Retinal pigment epithelial cell (primary cell): ENCODE measurements at places on chromosomes 2 and 18.

GRCh38 chr2:11701751-11702301 lies 31.8 kb upstream of the NTSR2 start:
- no peak for DNase-seq

GRCh38 chr18:64260810-64261209 lies 111.9 kb upstream of the LINC00305 start:
- no peak for DNase-seq

GRCh38 chr2:10720306-10720705 lies 1.1 kb upstream of the ATP6V1C2 start:
- DNase-seq = no peak

DNA sequence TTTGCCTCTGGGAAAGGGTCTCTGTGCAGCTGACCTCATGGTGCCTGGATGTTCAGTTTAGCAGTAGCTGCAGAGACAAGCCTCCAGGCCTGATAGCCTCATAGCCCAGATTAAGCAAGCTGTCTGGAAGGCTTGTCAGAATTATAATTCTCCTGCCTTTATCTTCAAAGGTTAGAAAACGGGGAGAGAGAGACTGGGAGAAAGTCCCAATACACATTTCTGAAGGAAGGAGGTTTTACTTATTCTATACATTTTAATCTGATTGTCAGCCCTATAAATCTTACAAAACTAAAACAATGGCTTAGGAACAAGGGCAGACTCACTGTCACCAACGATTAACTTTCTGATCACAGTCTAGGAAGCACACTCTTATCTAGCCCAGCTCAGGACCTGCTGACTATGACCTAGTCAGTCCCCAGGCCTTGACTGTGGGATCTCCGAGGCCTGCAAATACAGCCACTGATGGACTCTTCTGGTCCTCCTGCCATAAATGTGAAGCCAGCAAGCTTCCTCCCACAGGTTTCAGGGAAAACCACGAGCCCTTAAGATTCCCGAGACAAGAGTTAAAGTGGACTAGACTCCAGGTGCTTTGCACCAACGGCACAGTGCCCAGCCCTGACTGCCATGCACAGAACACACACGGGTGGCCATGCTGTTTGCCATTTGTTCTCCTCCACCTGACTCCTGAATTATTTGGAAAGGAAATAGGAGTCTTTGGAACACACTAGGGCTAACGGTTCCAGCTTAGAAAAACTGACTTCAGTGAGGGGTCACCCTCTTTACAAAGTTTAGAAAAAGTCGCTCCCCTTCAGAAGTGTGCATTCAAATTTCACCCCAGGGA lies 111.4 kb upstream of the SMAD7 start:
- DNase-seq = no peak

- no peak for DNase-seq
Measured at GRCh38 chr2:68739595-68740399, 5.2 kb downstream of the ARHGAP25 start.

DNA sequence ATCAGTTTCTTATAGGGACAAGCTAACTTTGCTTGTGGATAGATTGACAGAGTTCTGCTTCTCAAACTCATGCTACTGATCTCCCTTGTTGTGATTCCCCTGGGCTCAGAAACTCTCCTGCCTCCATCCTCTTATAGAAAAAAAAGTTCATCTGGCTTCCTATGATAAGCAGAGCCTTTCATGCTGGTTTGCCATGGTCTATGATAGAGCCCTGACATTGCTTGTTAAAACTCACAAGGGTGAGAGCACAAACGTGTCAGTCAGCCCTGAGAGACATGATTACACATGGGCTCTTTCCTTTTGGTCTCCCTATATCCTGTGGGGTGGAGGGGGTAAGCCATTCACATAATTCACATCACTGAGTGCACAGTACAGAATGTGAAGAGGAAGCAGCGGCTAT lies 121.8 kb downstream of the TDRD15 start:
- no peak for DNase-seq

- DNase-seq = no peak
Measured at GRCh38 chr2:64537991-64538390, 13.9 kb downstream of the AFTPH start.

DNA sequence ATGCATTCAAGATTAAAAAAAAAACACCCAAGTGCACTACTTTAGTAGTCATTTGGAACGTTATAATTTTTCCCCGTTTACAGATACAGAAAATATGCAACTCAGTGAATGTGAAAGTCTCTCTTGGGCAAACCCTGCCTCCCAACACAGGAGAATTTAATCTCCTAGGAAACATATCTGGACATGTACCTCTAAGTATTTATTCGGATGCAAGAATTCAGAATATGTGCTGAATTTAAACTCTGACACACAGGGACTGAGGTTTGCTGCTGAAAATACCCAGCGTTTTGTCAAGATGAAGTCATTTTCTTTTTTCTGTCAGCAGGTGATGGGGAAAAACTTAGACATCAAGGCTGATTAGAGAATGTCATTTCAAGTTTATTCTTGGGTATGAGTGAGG lies 105.4 kb downstream of the ACKR3 start:
- no peak for DNase-seq
